ENCODE measurements at places on chromosomes 4 and X. TPM values are rescaled to one million over a fixed set of nuclear protein-coding genes. Genes with fewer than 3 reads are reported as not detected.

The PDCL2 gene
- total RNA-seq, result not detected

The MYOZ2 gene
- 0.98 TPM for total RNA-seq

The MEPE gene
- not detected for total RNA-seq

The SPANXC gene
- total RNA-seq, result not detected

The SMIM10 gene
- 9.2 TPM for total RNA-seq

The IL9R gene
- not detected for total RNA-seq

The CITED1 gene
- total RNA-seq, result 2.0 TPM

The ARMCX6 gene
- total RNA-seq, result 13.5 TPM

The LUZP4 gene
- not detected for total RNA-seq

The TMEM255A gene
- total RNA-seq, result under 0.01 TPM

The UGT8 gene
- not detected for total RNA-seq

The CFAP47 gene
- not detected for total RNA-seq

The GPR82 gene
- total RNA-seq, result not detected

The COL4A6 gene
- 1.5 TPM for total RNA-seq

The C4orf36 gene
- not detected for total RNA-seq

The FABP2 gene
- total RNA-seq, result not detected

The CYTL1 gene
- 0.37 TPM for total RNA-seq

The NWD2 gene
- total RNA-seq, result not detected

The SEPSECS gene
- total RNA-seq, result 8.6 TPM

The TRIM60 gene
- not detected for total RNA-seq

The BST1 gene
- total RNA-seq, result 5.9 TPM

The DSPP gene
- total RNA-seq, result not detected

The LGI2 gene
- under 0.01 TPM for total RNA-seq

The DTHD1 gene
- not detected for total RNA-seq

The RGN gene
- total RNA-seq, result 0.98 TPM

The GUCY1A1 gene
- under 0.01 TPM for total RNA-seq

The EDA gene
- 0.73 TPM for total RNA-seq

The DACH2 gene
- not detected for total RNA-seq

The HTN3 gene
- not detected for total RNA-seq

The NAP1L3 gene
- total RNA-seq, result 1.1 TPM

The PAGE5 gene
- not detected for total RNA-seq

The RBM46 gene
- not detected for total RNA-seq
